Chondrocyte (in vitro differentiated cells): ENCODE measurements at places on chromosomes 7 and 10.

- no peak for DNase-seq
These were observed 186.3 kb downstream of the XPNPEP1 start for GRCh38 chr10:109737009-109737408.

DNA sequence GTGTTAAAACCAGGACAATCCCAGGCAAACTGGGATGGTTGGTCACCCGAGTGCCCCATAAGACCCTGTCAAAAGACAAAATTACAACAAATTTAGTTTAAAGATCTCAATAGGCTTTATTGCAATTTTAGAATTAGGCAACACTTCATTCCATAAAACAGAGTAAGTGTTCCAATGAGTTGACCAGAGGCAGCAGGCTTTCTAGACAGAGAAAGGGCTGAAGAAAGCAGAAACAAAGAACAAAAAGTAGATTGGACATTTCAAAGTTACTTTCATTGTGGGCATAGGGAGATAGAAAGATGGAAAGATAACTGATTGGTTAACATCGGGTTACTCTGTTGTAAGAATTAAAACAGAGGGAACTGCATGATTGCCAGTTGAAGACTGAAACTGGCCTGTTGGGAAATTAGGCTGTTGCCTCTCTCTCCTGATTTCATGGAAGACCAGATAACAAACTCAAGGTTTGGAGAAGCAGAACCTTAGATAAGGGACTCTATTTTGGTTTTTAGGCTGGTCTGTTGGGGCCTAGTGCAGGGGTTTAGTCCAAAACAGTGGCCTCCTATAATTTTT lies 36.3 kb downstream of the ENTPD1 start:
- no peak for DNase-seq

- DNase-seq: no peak
These were observed 52.4 kb downstream of the OAT start for GRCh38 chr10:124366343-124366742.

DNA sequence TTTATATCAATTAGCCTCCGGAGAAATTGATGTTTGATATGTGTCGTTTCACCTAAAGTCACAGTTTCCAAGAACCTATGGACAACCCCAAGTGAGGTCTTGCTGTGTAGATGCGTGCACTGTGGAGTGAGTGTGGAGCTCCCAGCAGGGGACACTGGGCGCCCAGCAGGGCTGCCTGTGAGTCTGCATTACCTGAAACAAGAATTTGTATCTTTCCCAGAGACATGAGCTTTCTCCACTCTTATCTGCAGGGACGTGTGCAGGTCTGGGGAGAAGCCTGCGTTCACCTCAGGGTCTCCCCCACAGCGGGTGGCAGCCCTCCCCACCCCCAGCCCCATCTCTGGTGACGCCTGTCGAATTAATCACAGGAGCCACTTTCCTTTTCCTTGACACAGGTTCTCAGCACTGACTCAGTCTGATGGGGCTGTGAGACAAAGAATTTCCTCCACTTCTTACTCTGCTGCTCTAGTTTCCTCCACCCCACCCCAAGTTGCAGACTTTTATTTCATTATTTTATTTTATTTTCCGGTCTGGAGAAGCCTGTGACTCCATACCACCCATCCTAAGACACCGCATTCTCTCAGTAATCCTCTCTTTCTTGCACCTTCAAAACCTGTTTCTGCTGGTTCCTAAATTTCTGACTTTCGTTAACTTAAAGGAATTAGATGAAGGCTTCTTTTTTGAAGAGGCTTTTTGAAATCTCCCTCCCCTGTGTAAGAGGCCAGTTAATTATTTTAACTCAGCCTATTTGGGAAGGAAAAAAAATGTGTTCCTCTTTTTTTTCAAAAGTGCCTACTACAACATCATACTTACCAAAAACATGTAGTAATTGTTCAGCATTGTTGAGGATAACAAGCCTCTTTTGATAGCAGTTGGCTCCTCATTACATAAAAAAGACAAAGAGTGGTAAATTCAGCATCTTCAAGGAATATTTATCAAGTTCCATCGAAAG lies 17.0 kb upstream of the INSIG1 start:
- DNase-seq: no peak

DNA sequence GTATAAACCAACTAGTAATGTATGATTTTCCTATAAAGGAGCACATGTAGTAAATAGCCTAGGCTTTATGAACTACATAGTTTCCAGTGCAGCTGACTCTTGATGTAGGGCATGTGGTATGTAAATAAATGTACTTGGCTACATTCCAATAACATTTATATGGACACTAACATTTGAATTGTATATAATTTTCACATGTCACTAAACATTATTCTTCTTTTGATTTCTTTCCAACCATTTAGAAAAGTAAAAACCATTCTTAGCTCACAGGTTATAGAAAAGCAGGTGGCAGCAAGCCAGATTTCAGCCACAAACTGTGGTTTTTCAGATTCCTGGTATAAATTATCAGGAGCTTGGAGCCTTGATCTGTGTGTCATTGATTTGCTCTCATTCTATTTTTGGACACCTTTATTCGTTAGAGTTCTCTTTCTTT lies 1182.0 kb downstream of the CNTNAP2 start:
- DNase-seq: no peak

- no peak for DNase-seq
These were observed 19.8 kb upstream of the SLC29A3 start for GRCh38 chr10:71299071-71299785.

DNA sequence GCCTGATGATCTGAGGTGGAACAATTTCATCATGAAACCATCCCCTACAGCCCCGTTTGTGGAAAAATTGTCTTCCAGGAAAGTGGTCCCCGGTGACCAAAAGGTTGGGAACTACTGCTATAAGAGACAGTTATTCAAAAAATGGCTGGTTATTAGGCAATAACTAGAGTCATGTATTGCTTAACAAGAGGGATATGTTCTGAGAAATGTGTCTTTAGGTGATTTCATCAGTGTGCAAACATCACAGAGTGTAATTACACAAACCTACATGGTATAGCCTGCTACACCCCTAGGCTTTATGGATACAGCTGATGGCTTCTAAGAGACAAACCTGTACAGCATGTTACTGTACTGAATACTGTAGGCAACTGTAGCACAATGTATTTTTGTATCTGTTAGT lies 71.3 kb upstream of the CSTF2T start:
- DNase-seq: no peak

DNA sequence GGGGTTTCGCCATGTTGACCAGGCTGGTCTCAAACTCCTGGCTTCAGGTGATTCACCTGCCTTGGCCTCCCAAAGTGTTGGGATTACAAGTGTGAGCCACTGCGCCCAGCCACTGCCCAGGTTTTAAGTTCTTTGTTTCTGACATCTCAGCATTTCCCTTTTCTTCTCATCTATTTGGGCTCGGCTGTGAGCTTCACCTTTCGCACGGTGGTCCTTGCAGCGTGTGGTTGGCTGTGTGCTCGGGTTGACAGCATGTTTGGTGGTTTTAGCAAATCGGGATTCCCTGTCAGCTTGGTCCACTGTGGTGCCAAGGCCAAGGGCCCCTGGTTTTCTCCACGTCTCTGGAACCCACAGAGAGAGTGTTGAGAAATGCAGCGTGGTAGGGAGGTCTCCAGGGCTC lies 138.8 kb downstream of the DNAJB6 start:
- no peak for DNase-seq

DNA sequence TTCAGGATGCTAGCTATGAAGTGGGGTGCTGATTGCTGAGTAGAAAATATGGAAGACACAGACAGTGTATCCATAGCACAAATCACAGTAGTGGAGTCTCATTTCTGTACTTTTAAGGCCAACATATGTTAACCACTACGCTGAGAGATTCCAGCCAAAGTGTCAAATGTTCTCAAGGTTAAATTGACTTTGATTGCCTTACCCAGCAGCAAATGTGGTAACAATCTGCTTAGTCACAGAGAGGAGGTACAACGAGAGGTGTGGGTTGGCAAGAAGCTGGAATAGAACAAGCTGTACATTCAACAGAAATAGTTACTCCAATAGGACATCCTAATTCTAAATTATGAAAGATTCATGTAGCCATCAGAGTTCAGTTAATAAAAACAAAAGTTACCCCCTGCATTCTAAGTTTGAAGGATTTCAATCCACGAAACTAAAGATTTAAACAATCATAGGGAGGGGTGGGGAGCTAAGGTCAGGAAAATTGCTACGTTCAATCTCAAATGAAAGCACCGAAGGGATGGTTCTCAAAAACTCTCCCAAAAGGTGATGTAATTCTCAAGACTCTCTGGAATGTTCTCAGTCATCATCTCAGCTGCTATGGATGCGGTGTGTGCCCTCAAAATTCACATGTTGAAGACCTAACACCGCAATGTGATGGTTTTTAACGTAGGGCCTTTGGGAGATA lies 137.0 kb downstream of the ETV1 start:
- no peak for DNase-seq

GRCh38 chr10:369684-370448 lies 234.6 kb downstream of the ZMYND11 start:
- DNase-seq: no peak

GRCh38 chr10:26468700-26469099 lies 30.6 kb downstream of the APBB1IP start:
- DNase-seq: no peak

DNA sequence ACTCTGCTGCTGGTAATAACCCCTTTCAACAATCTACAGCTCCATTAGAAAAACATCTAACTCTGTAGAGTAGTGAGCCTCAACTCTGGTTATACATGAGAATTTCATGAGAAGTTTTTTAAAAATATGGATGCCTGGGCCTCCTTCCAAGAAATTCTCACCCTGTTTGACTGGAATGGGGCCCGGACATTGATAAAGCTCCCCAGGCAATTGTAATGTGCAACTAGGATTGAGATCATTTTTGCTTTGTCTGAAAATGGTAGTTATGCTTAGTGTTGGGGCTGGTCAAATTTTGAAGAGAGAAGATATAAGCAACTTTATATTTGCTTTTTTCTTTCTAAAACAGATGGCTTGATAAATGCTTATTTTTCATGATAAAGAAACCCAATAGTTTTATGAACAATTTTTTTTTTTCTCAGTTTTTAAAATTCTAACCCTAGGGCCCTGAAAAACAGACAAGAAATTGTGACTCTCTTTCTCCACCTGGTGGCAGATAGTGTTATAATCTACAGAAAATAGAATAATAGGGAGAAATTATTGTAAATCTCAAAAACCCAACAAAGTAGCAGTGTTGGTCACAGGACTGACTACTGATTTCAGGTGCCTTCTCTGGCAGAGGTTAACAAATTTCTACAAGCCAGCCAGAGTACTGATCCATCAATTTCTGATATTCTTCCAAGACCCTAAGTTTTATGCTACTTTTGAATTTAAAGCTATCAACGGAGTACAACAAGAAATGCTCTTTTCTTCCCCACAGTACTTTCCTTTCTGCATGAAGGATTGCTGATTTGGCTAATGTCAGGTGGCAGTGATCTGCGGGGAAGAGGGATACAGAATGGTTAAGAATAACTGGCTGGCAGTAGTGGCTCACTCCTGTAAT lies 174.8 kb downstream of the DKK1 start:
- DNase-seq: no peak

- no peak for DNase-seq
These were observed 86.5 kb downstream of the HIPK2 start for GRCh38 chr7:139691253-139691781.

GRCh38 chr7:94389381-94389780 lies 5.3 kb upstream of the COL1A2 start:
- DNase-seq: no peak

- DNase-seq: peak; percentile 37
These were observed 554.2 kb downstream of the TCERG1L start for GRCh38 chr10:130757271-130757670.

- no peak for DNase-seq
These were observed 19.7 kb downstream of the BHLHA15 start for GRCh38 chr7:98230746-98231471.

DNA sequence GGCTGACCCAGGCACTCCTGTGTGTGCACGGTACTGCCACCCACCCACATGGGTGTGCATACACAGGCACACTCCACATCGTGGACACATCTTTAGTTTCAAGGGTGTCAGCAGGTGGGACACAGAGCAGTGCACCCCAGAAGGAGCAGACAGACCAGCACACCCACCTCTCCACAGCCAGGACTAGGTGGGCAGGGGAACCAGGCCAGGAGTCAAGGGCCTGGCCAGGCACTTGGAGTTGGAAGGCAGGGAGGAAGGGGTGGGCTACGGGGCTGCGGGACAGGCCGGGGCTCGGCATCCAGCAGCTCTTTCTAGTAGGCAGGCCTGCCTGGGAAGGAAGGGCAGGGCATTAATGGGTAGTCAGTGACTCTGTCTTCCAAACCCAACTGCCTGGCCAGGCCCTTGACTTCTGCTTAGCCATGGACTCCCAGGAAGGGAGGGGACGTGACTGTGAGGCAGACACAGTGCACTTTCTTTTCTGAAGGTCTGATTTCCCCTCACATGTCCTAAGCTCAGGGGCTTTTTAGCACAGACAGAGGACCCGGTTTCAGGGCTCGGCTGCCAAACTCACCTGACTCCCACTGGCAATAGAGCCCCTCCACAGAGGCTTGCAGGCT lies 14.6 kb downstream of the RASGEF1A start:
- no peak for DNase-seq

DNA sequence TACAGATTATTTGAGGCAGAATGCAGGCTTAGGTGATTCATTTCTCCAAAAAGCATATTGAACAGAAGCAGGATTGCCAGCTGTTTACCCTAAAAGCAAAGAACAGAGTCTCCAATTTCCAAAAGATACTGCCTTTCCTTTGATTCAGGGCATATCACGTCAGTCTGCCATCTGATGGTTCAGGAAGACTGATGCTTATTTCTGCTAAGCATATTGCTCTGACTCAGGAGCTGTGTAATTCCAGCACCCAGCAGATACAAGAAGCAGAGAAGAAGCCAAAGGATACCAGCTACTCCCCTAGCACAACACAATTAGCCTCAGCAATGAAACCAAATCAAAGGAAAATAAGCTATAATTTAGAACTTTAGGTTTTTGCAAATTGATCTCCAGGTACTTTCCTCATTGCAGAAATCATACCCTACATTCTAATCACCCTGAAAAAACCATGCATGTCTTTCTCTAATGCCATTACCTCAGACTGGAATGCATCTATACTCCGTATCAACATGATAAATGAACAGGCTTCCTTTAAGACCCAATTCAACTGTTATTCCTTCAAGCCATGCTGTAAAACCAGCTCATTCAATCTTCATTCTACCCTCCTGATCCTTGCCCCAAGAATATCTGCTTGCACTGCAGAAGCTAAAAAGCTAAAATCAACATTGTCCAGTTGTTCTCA lies 55.1 kb downstream of the ABI1 start:
- DNase-seq: no peak

DNA sequence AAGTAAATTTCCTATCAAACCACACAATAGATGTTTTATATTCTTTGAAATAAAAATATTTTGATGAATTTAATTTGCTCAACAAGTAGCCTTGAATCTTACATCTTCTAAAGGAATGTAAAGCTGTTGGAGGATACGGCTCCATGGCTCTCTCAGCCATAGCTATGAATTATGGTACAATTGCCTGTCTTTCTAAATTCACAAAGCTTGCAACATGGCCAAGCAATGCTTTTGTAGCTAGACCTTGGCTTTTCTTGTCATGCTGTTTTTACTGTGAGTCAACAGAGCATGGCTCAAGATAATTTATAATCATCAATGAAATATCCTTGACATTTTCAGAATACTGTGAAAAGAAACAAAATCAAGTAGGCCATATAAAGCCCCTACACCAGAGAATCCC lies 286.7 kb downstream of the CACNA2D1 start:
- no peak for DNase-seq

- no peak for DNase-seq
These were observed 24.3 kb downstream of the NUP42 start for GRCh38 chr7:23205909-23206767.

- no peak for DNase-seq
These were observed 127.2 kb downstream of the SRI start for GRCh38 chr7:88092676-88092999.
